ENCODE measurements at places on chromosomes 5 and 9.

- DNase-seq, result no peak
Measured at GRCh38 chr5:93600409-93601070, 17.5 kb downstream of the NR2F1 start.

- no peak for DNase-seq
Measured at GRCh38 chr5:112663146-112663545, 74.5 kb upstream of the APC start.

- no peak for DNase-seq
Measured at GRCh38 chr9:130608554-130609134, 29.3 kb downstream of the FUBP3 start.

DNA sequence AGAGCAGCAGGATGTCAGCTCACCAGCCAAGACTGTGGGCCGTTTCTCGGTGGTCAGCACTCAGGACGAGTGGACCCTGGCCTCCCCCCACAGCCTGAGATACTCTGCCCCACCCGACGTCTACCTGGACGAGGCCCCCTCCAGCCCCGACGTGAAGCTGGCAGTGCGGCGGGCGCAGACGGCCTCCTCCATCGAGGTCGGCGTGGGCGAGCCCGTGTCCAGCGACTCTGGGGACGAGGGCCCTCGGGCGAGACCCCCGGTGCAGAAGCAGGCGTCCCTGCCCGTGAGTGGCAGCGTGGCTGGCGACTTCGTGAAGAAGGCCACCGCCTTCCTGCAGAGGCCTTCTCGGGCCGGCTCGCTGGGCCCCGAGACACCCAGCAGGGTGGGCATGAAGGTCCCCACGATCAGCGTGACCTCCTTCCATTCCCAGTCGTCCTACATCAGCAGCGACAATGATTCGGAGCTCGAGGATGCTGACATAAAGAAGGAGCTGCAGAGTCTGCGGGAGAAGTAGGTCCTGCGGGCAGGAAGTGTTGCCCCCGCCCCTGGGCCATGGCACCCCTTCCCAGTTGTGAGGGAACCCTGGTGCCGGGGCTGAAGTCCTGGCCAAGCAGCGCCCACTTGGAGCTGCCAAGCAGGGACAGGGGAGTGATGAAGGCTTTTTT lies 108.9 kb downstream of the WNK2 start:
- no peak for DNase-seq

GRCh38 chr9:98972716-98973115 lies 29.0 kb downstream of the COL15A1 start:
- no peak for DNase-seq

DNA sequence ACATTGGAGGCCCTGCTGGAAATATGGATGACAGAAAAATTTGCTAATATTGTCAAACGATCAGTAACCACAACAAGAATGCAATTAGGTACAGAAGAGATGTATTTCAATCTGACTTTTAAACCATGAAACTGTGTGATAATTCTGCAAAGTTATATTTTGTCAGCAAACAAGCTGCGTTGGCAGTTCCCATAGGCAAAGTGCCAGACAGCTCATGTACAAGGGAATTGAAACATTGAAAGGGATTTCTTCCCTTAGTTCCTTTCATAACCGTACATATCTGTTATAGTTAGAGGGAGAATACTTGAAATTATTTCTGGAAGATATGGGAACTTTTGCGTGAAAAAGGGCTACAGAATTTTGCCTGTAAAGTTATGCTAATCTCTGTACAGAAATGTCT lies 419.4 kb upstream of the PTGER4 start:
- no peak for DNase-seq

GRCh38 chr5:138188626-138189025 lies 9.7 kb downstream of the KIF20A start:
- DNase-seq, result no peak

GRCh38 chr5:150293091-150293941 lies 3.7 kb upstream of the CAMK2A start:
- no peak for DNase-seq

GRCh38 chr5:177607452-177608192 lies 7.7 kb downstream of the B4GALT7 start:
- peak; percentile 63 for DNase-seq

GRCh38 chr9:78775696-78776295 lies 478.9 kb downstream of the PSAT1 start:
- no peak for DNase-seq

GRCh38 chr9:69940674-69941073 lies 103.0 kb upstream of the MAMDC2 start:
- DNase-seq, result no peak

- DNase-seq, result no peak
Measured at GRCh38 chr5:143752165-143752850, 59.7 kb upstream of the HMHB1 start.

- no peak for DNase-seq
Measured at GRCh38 chr5:125972706-125973105, 450.5 kb upstream of the GRAMD2B start.

DNA sequence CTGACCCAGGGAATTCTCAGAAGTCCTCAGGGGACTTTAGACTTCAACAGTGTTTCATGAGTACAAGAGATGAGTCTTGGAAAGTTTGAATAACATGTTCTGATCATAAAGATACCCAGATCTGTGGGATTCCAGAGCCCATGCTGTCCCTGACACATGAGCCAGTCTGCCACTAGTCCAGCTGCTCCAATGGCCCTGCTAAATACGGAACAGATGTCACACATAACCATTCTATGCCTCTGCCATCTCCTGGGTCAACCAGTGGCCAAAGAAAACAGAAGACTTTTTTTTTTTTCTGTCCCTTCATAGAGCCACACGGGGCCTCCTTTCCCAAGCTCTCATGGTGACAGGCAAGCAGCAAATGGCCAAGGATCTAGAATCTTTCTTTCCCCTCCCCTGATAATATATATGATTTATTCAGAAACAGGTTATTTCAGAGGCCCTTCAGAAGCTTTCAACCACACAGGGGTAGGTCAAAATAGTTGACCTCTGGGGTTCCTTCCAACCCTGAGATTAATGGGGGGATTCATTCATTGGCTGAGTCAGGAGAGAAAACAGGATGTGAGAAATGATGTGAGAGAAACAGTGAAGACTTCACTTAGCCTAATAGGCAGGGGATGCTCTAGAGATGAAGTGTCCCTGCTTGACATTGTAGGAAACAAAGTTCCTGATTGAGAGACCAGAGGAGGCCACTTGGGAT lies 367.7 kb downstream of the CDK5RAP2 start:
- no peak for DNase-seq

- DNase-seq, result no peak
Measured at GRCh38 chr9:33293782-33294181, 3.5 kb downstream of the NFX1 start.

DNA sequence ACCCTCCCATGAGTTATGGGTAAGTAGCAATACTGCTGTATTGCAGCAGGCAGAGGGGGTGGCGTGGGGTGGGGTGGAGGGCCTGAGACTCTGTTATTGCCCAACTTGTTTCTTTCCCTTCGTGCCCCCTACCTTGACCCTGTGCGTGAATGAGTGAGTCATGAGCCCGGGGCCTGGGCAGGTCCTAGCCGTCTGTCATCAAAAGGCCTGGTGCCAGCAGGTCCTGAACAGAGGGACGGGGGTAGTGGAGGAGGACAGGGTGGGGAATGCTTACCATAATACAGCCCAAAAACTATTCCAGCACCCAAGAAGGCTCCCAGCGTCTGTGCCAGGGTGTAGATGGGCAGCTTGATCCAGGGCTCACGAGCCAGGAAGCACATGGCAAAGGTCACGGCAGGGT lies 4.3 kb downstream of the AQP3 start:
- no peak for DNase-seq

- DNase-seq, result no peak
Measured at GRCh38 chr9:4689021-4689420, 9.7 kb downstream of the CDC37L1 start.

- DNase-seq, result no peak
Measured at GRCh38 chr5:74325866-74326265, 314.7 kb downstream of the ENC1 start.

DNA sequence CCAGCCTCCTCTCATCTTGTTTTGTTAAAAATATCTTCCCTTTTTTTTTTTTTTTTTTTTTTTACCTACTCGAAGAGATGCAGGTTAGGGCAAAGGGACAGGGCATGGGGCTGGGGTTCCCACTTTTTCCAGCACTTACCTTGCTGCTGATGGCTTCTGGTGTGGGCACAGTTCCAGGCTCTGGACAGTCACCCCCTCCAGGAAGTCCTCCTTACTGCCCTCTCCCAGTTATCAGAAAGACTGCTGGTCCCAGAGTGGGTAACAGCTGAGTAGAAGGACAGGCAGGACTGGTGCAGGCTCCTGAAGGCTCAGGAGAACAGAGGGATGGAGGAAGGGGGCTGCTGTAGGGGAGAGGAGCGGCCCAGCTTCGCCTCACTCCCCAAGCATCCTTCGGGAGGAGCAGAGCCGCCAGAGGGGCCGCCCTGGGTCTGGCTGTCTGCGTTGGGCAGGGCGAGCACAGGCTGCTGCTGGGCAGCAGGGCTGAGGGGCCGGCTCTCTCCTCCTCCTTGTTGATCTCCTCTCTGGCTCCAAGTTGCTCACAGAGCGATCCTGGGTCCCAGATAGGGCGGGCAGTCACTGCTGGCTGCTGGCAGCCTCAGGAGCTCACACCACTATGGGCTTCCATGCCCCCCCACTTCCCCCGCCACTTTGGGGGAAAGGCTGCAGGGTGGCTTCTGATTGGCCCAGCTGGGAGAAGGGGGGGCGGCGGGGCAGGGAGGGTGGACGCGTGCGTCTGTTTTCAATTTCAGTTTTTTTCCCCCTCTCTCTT lies at the start of gene PDGFRB:
TSS of gene PDGFRB (minus strand) at position 588 of the 769 bp plus-strand sequence. CDS start 18,798 bp downstream, outside the sequence.
- DNase-seq, result peak; percentile 48

DNA sequence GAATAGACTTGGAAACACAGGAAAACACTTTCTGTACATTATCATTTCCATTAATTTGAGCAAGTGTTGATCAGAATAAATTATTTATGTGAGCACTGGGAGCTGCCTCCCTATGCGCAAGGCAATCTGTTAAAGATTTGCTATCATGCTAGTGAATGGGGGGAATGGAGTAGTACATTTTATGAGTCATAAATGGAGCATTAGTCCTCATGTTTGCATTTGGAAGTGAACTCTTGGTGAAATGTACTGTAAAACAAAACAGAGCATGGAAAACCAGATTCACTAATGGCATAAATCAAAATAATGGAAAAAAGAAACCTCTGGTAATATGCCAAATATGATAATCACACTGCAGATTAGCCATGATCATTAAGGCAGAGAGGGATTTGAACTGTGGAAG lies 40.5 kb upstream of the TMC1 start:
- no peak for DNase-seq

DNA sequence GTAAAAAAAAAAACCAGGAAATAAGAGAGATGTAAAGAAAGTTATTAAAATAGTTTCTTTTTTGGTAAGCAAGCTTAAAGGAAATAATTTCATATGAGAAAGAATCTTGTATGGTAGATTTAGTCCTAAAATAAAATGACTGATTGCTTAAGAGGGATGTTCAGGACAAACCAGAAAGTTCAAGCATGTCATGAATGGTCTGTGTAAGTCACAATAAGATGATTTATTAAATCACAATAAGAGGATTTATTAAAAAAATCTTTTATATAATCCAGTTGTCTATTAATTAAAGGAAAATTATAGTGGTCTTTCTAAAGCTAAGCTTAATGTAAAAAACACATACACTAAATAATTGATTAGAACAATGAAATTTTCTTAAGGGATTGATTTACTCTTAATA lies 91.8 kb upstream of the OR13F1 start:
- no peak for DNase-seq

GRCh38 chr5:131617140-131617822 lies 17.7 kb downstream of the RAPGEF6 start:
- no peak for DNase-seq

DNA sequence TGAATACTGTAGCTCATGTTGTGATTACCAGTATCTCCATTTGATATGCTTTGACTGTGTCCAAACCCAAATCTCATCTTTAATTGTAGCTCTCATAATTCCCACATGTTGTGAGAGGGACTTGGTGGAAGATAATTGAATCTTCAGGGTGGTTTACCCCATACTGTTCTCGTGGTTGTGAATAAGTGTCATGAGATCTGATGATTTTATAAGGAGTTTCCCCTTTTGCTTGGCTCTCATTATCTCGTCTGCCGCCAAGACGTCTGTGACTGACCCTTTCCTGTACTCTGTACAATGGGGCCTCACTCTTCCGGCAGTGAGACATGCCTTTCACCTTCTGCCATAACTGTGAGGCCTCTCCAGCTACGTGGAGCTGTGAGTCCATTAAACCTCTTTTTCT lies 59.3 kb downstream of the TRIO start:
- DNase-seq, result peak; percentile 49

DNA sequence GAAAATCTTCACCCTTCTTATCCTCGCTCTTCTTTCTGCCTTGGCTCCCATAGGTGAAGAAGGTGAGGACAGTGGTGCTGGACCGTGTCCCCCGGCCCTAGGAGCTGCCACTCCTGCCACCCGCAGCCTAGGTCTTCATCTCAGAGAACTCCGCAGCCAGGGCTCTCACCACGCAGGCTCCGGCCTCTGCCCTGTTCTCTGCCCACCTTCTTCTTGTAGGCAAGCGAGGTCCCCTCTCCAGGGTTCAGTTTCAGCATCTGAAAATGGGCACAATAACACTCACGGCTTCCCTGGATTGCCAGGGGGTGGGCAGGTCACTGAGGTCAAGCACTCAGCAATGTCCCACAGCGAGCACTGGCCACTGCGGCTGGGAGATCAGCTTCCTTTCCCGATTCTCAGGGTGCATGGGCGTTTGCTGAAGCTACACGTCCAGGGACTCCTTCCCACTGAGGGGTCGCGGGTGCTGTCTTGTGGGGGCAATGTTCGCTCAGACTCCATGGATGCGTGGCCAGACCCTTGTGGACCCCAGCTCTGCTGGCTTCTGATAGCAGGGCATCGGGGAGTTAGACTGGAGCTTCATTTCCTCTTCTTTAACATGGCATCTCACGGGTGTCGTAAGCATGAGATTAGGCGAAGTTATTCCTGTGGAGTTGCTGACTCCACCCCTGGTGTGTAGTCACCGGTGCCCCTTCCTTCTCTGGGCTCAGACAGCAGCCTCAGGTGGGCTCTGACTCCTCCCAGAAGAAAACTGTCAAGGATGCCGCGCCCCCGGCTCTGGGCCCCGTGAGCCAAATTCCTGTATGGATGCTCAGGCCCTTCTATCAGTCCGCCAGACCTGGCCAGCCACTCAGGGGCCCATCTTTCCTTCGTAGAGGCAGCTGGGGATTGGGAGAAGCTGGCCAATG lies 145.1 kb upstream of the IRX2 start:
- no peak for DNase-seq

DNA sequence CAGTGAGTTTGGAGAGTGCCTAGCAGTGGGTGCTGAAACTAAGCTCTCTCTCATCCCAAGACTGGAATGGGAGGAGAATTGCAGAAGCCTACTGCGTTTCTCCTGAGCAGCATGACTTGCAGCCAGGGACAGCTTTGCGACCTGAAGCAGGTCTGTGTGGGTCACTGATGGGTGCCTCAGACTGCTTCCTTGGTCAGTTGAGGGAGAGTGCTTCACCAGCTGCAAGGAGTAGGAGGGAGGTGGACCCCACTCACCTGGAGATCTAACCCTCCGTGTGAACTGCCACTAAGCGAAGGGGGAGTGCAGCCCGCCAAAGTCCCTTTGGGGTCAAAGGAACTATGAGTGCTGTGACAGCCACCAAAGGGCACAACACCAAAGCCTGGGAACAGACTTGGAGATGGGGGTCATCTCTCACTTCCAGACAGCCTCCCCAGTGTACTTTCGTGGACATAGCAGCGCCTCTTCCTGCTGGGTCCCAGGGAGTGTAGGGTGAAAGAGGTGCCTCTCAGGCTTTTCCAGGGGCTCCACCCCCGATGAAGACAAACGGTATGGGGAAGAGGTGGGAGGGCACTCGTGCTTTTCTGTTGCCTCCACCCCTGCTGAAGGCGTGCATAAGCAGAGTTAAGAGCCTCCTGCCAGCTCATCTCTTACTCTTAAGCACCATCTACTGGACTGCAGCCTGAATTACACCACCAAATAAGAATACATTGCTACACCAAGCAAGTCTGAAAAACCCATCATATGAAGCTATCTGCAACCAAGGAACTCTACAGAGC lies 34.3 kb upstream of the MACIR start:
- peak; percentile 53 for DNase-seq

- DNase-seq, result no peak
Measured at GRCh38 chr5:9042241-9042640, 503.6 kb downstream of the SEMA5A start.
